ENCODE measurements at places on chromosomes 2 and 18. TPM values are rescaled to one million over a fixed set of nuclear protein-coding genes. Genes with fewer than 3 reads are reported as not detected.

DNA sequence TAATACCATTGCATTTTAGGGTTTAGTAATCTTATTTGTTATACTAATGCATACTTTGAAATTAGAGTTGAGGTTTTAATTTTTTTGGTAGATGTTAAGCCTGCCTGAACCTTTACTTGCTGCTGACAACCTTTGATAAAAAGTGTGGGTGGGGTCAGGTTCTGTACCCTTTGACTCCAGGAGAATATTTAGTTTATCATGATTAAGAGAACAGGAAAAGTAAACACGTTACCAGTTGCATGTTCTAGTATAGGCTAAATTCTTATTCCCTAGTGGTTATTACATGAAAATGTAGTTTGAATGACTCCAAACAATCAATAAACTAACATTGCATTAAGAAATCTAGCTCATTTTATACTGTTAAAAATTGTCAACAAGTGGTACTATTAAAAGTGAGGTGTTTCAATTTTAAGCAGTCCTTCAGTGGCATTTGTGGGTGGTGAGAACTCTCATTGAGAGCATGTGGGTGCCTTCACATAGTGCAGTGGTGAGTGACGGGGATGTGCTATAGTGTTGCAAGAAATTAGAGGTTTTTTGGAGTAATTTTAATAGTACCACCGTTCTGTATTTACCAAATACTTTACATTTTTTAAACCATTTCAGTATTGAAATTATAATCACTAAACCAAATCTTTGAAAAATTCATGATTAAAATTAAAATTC, 29.9 kb downstream of the PHLPP1 start:
- peaks cover 17% of the 10 kb centered on the region for H3K4me1 ChIP-seq
- H3K27ac ChIP-seq = no peak overlapping the region
- H3K27me3 ChIP-seq = peaks cover 2% of the 10 kb centered on the region

CHRNA1 gene
- not detected for polyA plus RNA-seq

DNA sequence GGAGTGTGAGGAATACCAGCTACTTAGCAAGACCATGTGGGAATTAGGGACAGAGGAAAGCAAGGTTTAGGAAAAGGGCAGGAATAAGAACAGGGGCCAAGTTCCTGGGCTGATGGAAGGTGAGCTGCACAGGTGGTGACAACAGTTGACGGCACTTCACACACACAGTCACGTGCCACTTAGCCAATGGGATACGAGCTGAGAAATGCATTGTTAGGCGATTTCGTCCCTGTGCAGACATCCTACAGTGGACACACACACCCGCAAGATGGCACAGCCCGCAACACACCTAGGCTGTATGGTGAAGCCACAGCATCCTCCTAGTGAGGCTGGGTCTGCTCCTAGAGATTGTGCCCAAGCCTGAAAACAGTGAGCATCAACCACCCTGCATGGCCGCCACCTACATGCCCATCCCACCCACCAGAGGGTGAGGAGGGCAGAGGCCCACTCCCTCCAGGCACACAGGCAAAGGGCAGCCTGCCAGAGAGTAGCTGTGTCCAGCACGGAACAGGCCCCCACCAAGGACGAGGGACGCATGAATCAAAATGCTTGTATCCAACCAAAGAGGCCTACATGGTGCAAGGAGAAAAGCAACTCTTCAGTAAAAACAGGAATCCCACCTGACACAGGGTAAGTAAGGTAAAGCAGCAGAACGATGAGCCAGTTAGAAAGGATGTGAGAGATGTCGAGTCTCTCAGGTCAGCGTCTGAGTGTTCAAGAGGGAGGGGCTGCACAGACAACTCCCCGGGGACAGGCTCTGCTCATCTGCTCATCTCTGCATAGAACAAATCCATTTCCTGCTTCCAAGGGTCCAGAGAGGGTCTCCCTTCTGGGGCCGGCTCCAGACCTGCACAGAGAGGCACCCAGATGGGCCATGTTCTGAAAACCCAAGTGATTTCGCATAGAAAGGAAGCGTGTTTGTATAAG, 51.3 kb downstream of the ZNF516 start:
- no peaks in the 10 kb centered on the region for H3K27me3 ChIP-seq
- peaks cover 10% of the 10 kb centered on the region for H3K36me3 ChIP-seq

GRCh38 chr2:43329637-43330036, 103.2 kb upstream of the ZFP36L2 start:
- H3K27me3 ChIP-seq = peaks cover 2% of the 10 kb centered on the region
- H3K4me3 ChIP-seq = no peak overlapping the region
- H3K4me1 ChIP-seq = no peaks in the 10 kb centered on the region
- H3K36me3 ChIP-seq = peaks cover 18% of the 10 kb centered on the region

DNA sequence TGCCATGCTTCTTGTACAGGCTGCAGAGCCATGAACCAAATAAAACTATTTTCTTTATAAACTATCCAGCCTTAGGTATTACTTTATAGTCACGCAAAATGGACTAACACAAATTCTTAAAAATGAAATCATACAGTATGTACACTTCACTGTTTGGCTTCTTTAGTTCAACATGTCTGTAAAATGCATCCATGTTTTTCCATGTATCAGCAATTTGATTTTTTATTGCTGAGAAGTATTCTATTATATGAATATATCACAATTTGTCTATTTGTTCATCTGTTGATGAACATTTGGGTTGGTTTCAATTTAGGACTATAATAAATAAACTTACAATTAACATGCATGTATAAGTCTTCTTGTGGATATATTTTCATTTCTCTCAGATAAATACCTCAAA, 182.1 kb downstream of the SCG2 start:
- no peaks in the 10 kb centered on the region for H3K4me1 ChIP-seq
- H3K4me3 ChIP-seq = no peak overlapping the region
- no peak overlapping the region for H3K27ac ChIP-seq
- H3K36me3 ChIP-seq = no peaks in the 10 kb centered on the region
- no peaks in the 10 kb centered on the region for H3K27me3 ChIP-seq

- DNase-seq = no peak
- no peaks in the 10 kb centered on the region for H3K36me3 ChIP-seq
- no peak overlapping the region for H3K4me3 ChIP-seq
- no peaks in the 10 kb centered on the region for H3K4me1 ChIP-seq
- H3K27ac ChIP-seq = no peak overlapping the region
These were observed 220.8 kb downstream of the CDH2 start for GRCh38 chr18:27956001-27956640.

- H3K36me3 ChIP-seq = peaks cover 9% of the 10 kb centered on the region
- no peak overlapping the region for H3K27ac ChIP-seq
- peaks cover 2% of the 10 kb centered on the region for H3K27me3 ChIP-seq
- no peak for DNase-seq
- peaks cover 5% of the 10 kb centered on the region for H3K4me1 ChIP-seq
- no peak overlapping the region for H3K4me3 ChIP-seq
These were observed 14.2 kb downstream of the TWSG1 start for GRCh38 chr18:9348766-9349165.

DNA sequence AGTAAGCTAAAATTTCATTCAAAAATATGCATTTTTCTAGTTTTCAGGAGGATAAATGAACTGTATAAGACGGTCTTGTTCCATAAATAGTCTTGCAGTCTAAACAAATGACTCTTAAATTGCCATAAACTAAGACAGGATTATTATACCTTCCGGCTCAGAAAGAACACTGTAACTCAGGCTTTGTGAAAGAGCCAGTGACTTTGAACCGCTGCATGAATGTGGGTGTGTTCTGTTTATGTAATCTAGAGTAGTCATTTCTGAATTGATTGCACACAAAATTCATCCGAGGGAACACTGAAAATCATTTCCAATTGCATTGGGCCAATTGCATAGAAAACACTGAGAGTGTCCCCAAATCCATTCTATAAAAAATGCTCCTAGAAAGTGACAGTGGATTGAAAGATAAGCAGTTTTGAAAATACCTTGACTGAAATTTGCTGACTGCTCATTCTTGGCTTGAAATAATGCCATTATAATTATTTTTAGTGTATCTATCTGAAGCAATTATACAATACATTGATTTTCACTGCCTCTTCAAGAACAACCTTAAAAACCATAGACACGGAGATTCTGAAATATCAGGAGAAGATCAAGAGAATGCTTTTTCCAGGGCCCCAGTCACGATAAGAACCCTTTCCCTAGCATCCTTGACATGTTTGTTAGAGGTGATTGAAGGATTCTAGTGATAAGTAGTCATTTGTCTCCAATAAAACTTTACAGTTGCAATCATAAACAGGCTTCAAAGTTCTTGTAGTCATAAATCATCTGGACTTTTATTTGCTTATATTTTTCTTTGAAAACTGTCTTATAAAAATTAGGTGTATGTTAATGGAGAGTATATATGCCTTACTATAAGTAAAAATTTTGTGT, 55.4 kb downstream of the CNTNAP5 start:
- no peak overlapping the region for H3K4me3 ChIP-seq
- DNase-seq = no peak
- no peak overlapping the region for H3K27ac ChIP-seq
